ENCODE measurements at places on chromosomes 3 and 15.

GRCh38 chr15:69319384-69320375, 21.0 kb downstream of the PAQR5 start:
- no peak for DNase-seq

DNA sequence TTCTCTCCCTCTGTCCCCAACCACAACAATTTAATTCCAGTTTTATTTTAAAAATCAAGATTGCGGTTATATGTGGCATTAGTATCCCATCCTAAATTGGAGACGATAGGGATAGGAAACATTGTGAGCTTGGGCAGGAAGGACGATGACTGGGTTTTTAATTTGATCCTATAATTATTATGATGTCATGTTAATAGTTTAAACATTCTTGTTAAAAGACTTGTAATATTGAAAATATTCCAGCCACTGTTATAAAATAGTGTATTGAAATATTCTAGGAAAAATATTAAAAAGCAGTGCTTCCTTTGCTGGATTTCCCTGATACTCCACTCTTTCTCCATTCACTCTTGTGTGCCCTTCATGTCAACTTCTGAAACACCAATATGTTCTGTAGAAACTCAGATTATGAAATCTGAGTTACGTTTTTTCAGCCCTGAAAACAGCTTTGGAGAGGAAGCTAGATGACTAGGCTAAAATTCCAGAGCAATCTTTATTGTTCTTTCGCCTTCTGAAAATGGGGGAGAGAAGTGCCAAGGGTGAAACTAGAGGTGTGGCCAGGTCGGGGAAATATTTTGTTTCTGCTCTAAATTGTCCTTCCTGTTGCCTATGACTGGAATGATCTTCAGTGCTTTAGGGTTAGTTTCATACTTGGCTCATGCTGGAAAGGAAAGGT, 46.1 kb upstream of the MAP3K13 start:
- no peak for DNase-seq

DNA sequence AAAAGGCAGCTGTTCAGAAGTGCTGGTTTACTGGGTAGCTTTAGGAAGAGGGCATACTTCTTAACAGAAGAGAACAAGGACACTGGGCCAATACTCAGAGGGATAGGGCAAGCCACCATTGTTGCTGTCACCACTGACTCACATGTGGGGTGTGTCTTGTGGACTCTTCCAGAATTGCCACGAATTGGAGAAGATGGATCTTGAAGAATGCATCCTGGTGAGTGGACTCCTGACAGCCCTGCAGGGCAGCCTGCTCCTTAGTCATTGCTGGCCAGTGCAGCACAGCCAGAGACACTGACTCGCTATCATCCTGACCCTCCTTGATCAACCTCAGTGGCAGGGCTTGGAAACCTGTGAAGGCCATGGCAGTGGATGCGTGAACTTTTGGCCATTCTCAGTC, 62.3 kb downstream of the UBP1 start:
- DNase-seq, result no peak

DNA sequence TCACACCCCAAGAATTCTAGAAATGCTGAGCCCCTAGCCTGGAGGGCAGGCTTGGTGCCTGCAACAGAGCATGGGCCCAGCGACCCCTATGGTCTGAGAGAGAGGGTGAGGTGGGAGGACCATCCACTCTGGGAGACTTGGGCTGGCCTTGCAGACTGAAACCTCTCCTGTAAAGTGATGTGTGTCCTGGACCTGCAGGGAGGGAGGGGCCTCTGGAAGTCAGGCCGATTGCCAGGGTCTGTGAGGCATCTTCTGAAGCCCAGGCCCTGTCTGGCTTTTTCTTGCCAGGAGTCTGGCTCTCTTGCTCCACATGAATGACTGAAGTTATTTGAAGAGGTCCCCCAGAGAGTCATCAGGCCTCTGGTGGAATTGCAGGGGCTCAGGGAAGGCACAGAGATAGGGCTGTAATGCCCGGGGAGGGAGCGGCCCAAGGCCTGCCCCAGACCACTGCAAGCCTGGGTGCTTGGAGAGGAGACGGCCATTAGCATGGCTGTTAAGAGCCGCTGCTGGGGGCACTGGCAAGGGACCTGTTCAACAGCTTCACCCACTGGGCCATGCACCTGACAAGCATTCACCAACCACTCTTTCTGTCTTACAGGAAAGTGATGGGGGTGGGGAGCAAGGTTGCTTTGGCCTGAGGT, 56.0 kb upstream of the CHRNA7 start:
- DNase-seq, result no peak
